ENCODE measurements at places on chromosomes 12 and 14. TPM values are rescaled to one million over a fixed set of nuclear protein-coding genes. Genes with fewer than 3 reads are reported as not detected.

ACSM4 gene
- total RNA-seq = 0.79 TPM

ATG14 gene
- 23.5 TPM for total RNA-seq

DCP1B gene
- total RNA-seq = 40.0 TPM

GALNT16 gene
- total RNA-seq = 6.3 TPM

RERGL gene
- total RNA-seq = 3.7 TPM

LMNTD1 gene
- total RNA-seq = 18.7 TPM

PLCZ1 gene
- 13.4 TPM for total RNA-seq

GRIP1 gene
- 12.0 TPM for total RNA-seq

MDGA2 gene
- 3.9 TPM for total RNA-seq

GLIPR1L1 gene
- total RNA-seq = 1.9 TPM

MANSC1 gene
- total RNA-seq = 24.0 TPM

RDH16 gene
- total RNA-seq = 2.9 TPM

MUCL1 gene
- 1.4 TPM for total RNA-seq

CD69 gene
- total RNA-seq = 2.1 TPM

WASHC4 gene
- total RNA-seq = 57.7 TPM

A2ML1 gene
- total RNA-seq = 47.6 TPM

NT5DC3 gene
- 16.1 TPM for total RNA-seq

ADCY4 gene
- 23.1 TPM for total RNA-seq

PROX2 gene
- 0.08 TPM for total RNA-seq

BATF gene
- total RNA-seq = 0.63 TPM

HOXC11 gene
- total RNA-seq = 0.25 TPM

OAS2 gene
- total RNA-seq = 3.2 TPM

KRT86 gene
- total RNA-seq = 3.2 TPM

MSRB3 gene
- total RNA-seq = 15.1 TPM

NPFF gene
- total RNA-seq = 1.2 TPM

CLEC1A gene
- 2.7 TPM for total RNA-seq
